ENCODE measurements at places on chromosomes 1 and 21.

- no peak for DNase-seq
Observed at GRCh38 chr1:17234405-17234804, 14.5 kb upstream of the PADI3 start.

GRCh38 chr21:42499444-42500112 lies 3.6 kb upstream of the RSPH1 start:
- no peak for DNase-seq

- no peak for DNase-seq
Observed at GRCh38 chr21:38227401-38227800, 29.4 kb upstream of the KCNJ15 start.

GRCh38 chr1:109080441-109081082 lies 4.8 kb upstream of the TAF13 start:
- no peak for DNase-seq

DNA sequence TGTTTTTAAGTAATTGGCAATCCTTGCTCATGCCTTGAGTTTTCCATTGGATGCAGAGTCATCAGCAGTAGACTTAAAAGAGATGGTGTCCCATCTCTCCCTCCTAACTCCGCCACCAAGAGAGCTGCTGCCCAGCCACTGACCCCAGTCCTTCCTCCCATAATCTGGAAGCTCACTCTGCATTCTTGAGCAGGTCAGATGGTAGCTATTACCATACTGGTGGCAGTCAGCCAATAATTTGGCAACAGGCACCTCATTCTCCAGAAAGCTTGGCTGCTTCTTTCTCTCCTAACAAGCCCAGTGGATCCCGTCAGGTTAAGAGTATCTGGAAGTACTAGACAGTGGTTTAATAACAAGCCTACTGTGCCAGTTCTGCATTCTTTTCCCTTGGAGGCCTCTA lies 272.1 kb downstream of the ZNF648 start:
- DNase-seq, result no peak

Measured in activated T-cell treated with anti-CD3 and anti-CD28 coated beads, Interleukin-2, amount 50 U/mL, for 24 hours (primary cell).